Activated CD4-positive, CD25-positive, alpha-beta regulatory T cell (primary cell): ENCODE measurements at places on chromosomes 5 and 9.

DNA sequence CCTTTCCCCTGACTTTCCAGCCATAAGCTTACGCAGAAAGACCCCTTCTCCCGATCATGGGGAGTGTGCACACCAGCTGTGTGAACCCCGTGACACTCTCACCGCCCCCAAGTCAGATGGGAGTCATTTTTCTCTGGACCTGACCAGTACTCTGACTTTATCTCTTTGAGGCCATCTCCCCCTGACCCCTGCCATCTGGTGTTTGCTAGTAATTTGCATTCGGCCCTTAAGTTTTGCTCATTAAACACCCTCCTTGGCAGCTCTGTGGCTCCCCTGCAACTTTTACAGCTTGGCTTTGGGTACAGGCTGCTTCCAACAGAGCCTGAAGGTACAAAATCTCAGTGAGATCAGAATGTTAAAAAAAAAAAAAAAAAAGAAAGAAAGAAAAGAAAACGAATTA, 43.9 kb downstream of the PDZD2 start:
- no peak for DNase-seq

- no peak for DNase-seq
These were observed 1.1 kb upstream of the CEP78 start for GRCh38 chr9:78234810-78235209.

- no peak for DNase-seq
These were observed 93.5 kb downstream of the GLDC start for GRCh38 chr9:6552033-6552432.

DNA sequence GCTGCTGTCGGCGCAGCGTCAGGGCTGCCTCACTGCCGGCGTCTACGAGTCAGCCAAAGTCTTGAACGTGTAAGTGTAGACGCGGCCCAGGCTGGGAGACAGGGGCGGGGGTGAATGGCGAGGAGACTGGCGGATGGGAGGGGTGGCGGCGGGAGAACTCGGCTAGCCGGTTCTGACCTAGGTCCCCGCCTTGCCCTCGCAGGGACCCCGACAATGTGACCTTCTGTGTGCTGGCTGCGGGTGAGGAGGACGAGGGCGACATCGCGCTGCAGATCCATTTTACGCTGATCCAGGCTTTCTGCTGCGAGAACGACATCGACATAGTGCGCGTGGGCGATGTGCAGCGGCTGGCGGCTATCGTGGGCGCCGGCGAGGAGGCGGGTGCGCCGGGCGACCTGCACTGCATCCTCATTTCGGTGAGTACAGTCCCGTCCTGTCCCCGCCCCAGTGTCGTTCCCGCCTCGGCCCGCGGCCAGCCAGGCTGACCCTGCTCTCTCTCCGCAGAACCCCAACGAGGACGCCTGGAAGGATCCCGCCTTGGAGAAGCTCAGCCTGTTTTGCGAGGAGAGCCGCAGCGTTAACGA, 745 bp downstream of the GADD45G start:
- no peak for DNase-seq

DNA sequence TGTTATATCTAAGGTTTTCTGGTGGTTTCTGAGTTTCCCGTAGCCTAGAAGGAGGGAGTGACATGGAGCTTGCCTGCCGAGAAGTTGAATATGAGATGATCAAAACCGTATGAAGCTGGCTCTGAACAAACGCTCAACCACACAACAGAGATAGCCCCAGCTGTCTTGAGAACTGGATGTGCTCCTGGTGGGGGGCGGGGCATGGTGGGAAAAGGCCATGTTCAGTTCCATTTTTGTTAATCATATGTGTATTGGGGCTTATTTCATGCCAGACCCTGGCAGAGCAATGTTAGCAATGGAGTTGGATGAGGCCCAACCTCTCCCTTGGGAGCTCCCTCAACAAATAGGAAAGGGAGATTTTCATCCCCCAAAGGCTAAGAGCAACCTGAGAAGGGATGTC, 4.8 kb downstream of the CCL19 start:
- no peak for DNase-seq

GRCh38 chr5:39437467-39437866, 12.7 kb upstream of the DAB2 start:
- DNase-seq, result no peak
